Activated CD4-positive, alpha-beta T cell treated with anti-CD3 and anti-CD28 coated beads for 36 hours (primary cell): ENCODE measurements at places on chromosomes 13 and 19.

GRCh38 chr13:98377635-98378378, 199.1 kb downstream of the STK24 start:
- no peak for DNase-seq

GRCh38 chr13:50401721-50402465, 386.6 kb downstream of the KCNRG start:
- DNase-seq = no peak

- no peak for DNase-seq
These were observed 293.7 kb downstream of the PCDH17 start for GRCh38 chr13:57925250-57925649.

DNA sequence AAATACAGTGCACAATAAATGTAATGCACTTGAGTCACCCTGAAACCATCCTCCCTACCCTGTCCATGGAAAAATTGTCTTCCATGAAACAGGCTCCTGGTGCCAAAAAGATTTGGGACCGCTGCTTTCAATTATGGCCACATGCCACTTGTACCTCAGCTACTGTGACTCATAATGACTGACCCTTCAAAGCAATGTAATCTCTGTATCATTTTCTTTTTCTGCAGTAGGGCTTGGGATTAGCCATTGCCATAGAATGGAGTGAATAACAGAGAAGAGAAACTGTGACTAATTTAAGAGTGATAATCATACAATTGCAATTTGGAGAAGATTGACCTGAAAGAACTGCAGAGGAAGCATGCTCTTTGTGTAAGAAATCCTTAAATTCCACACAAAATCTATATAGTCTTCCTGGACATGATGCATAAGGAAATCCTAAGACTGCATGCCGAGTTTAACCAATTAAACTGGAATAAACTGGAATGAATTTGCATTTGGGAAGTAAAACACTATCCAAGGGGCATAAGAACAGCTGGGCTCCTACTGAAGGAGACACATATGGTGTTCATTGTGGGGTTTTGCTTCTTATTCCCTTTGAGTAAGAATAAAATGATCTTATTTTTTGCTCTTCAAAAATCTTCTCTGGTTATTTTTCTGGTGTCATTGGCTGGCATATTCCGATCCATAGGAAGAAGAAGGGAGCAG, 59.5 kb upstream of the SLC7A1 start:
- DNase-seq = no peak

DNA sequence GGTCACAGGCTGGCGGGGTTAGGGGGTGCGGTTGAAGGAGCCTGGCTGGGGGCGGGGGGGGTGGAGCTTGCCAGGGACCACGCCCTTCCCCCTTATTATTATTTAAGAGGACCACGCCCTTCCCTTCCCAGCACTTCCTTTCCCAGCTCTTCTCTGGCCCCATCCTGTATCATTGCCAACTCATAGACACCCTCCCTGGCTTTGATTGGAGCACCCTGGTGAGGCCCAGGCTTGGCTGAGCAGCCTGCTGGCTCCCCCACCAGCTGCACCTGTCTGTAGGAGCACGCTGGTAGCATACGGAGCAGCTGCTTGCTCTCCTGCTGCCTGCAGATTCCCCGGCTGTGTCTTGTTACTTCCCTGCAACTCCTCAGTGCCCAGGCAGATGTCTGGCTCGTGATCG, 62.5 kb upstream of the PDX1 start:
- DNase-seq = no peak

DNA sequence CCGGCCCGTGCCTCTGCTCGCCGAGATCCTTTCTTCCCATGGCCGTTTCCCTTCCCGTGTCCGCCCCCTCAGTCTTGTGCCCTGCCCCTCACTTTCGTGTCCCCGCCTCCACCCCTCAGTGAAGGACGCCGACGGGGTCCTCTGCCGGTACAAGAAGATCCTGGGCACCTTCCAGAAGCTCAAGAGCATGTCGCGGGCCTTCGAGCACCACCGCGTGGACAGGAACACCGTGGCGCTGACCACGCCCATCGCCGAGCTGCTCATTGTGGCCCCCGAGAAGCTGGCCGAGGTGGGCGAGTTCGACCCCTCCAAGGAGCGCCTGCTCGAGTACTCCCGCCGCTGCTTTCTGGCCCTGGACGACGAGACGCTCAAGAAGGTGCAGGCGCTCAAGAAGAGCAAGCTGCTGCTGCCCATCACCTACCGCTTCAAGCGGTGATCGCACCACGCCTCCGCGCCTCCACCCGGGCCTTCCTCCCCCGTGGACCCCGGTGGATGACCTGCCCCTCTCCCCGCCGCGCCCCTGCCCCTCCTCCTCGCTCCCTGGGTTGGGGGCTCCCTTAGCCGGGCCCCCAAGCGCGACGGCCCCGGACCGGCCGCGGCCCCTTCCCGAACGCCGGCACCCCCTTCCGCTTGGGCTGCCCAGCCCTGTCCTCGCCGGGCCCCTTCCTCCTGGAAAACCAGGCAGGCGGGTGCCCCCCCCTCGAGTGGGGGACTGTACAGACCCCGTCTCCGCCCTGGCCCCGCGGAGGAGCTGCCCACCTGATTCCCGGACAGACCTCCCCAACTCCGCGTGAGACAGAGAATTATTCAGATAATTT, 2.3 kb upstream of the U2AF2 start:
- no peak for DNase-seq

DNA sequence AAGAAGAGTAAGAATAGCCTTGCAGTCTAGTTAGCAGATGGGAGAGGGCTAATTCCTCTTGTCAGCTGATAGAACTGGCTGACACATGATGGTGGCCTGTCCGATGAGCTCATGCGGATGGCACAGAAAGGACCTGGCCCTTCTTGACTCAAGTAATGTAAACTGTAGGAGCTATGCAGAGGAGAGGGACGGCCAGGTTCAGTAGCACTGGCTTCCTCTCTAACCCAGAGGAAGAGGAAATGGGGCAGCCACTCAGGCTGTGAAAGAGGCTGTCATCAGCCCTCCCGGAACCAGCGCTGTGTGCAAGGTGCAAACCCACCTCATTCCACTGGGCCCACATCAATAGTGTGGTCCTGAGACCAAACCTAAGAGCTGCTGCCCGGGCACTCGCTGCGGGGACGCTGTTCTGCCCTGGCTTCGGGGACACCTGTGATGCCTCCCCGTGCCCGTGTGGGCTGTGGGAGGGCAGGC, 30.8 kb upstream of the USE1 start:
- DNase-seq = peak; percentile 60

GRCh38 chr13:18948664-18949488, 232.7 kb downstream of the TUBA3C start:
- DNase-seq = no peak

- no peak for DNase-seq
These were observed 7.8 kb downstream of the SOX21 start for GRCh38 chr13:94704377-94705080.

DNA sequence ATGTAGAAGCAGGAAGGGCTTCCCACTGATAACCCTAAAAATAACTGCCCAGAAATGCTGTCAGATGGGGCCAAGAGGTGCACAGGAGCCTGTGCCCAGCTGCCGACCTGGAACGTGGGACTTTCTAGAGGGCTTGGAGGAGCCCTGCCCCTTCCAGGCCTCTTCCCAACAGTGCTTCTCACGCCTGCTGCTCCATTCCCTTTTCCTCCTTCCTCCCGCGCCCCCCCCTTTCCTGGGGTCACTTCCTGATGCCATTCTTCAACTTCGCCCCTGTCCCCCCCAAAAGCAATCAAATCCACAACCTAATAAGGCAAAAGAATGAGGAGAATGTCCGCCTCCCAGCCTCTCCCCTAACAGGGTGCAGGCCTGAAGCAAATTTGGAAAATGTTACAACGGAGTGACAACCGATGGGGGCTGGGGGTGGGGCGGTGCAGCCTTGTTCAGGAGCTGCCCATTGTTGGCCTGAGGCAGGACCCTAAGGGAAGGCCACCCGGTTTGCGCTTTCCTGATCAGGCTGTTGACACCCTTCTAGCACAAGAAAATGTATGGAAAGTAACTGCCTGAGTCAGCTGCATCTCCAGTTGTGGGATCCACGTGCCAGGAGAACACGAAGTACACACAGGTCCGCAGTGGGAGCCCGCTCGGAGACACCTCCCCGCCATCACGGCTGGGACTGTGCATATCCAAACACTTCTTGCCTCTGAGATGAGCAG, 18.7 kb downstream of the ACTN4 start:
- DNase-seq = no peak

GRCh38 chr19:51507192-51507591, 5.6 kb upstream of the SIGLEC12 start:
- no peak for DNase-seq

DNA sequence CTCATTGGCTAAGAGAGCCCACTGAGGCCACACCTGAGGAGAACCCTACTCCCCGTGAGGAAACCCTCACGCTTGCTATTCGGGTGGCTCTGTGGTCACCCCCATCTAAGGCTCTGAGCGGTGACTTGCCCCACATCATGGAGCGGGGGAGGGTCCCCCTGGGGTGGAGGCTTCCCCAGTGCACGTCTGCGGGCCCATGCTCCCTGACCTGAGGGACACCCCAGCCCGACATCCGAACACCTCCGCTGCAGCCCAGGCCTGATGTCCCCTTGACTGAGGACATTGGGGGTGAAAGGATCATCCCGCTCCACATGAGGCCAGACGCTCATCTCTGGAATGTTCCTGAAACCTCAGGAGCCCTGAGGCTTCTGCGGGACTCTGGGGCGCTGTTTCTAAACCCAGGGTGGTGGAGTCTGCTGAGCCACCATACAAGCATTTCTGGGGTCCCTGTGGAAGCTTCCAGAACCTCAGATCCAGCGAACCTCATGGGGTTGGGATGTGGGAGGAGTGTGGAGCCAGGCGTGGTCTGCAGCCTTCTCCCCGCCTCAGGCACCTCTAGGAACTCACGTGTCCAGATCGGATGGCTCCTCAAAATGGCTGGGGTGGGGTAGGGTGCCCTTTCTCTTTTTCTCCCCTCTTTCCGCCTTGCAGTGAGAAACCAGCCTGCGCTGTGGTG, 19.9 kb downstream of the TMED1 start:
- no peak for DNase-seq

DNA sequence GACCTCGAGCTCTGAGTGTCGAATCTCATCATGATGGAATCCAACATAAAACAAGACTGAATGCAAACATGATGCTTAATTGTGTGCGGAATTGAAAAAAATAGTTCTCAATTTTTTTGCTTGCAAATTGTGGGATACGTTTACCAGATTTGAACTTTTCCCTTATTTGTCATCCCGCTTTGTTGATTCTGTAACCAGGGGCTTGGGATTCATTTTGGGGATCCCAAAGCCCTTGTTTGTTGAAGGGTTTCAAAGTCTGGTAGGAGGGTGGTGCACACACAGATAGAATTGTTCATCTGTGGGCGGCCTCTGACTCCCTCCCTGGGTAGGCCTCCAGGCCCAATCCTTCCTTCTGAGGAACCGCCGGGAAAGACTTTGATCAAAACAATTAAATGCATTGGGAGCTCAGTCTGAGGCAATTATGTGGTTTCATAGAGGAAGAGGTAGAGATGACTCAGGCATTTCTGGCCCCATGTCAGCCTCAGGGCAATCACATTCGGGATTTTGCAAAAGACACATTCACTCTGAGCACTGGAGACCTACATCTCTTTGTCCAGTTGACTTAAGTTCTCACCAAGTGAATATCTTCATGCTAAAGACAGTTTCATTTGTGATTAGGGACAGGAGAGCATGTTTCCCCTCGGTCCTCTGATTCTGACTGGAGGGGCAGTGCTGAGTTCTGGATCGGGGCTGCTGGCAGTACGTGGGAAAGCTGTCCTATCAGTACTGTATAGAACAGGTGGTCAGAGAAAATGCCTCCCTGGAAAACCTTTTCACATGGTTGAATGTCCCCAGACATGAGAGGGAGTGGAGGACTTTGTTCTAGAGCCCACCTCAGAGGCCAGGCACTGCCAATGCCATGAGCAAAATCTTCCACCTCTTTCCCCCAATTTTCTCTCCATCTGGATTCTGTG, 27.8 kb upstream of the IGFL4 start:
- DNase-seq = no peak

- DNase-seq = peak; percentile 29
These were observed 1.2 kb downstream of the RCBTB2 start for GRCh38 chr13:48531416-48532255.

- DNase-seq = no peak
These were observed 4.9 kb downstream of the NAPA start for GRCh38 chr19:47509973-47510372.

GRCh38 chr19:1494115-1494815, 3.3 kb downstream of the REEP6 start:
- DNase-seq = no peak

- no peak for DNase-seq
These were observed 408.2 kb downstream of the COG6 start for GRCh38 chr13:40063703-40064102.

DNA sequence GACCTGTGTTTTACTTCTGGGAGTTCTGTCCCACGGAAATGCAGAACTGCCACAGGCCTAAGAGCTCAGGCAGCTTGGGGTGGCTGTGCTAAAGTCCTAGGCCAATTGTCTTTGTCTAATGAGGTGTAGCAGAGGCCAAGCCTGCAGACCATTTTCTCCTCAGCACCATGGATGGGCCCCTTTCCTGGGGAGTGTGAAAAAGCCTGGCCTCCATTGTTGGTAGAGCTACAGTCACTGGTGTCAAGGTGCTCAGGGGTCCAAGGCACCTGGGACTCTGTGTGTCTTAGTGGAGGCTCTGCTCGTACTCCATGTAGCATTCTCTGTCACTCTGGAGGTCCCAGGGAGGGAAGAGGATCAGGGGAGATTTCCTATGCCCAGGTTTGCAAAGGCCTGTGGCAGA, 329.6 kb downstream of the SLITRK5 start:
- DNase-seq = no peak

DNA sequence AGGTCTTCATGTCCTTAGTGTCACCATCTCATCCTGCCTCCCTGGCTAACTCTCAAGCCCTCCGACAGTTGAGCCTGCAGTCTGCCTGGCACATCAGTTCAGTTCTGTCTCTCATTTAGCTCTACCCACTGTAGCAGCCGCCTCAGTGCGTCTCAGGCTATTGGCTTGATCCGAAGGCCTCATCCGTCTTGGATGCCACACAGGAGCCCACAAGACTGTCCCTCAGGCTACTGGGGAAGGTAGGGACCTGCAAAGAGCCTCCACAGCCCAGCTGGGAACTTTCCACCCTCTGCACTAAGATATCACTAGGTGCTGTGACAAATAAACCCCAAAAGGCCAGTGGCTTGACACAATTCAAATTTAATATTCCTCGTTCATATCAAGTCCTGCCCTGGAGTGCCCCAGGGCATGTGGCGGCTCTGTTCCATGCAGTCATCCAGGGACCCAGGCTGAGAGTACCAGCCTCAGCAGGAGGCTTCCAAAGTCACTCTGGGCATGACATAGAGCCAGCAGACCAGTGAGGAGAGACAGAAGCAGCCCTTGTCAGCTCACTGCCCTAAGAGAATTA, 5.7 kb downstream of the VSTM2B start:
- DNase-seq = no peak

DNA sequence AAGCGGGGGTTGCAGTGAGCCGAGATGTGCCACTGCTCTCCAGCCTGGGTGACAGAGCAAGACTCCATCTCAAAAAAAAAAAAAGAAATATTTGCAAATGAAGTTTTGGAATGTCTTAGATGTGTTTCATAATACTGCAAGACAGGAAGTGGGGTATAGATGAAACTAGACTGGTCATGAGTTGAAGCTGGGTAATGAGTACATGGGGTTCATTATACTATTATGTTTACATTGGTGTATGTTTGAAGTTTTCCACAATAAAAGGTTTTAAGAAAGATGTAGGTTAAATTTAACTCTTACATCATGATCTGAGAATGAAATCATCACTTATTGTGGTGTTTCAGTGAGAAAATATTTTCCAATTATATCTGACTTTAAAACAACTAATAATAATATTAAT, 19.0 kb downstream of the FNDC3A start:
- DNase-seq = no peak
